Activated CD4-positive, alpha-beta T cell treated with anti-CD3 and anti-CD28 coated beads for 36 hours (primary cell): ENCODE measurements at places on chromosomes 16 and 17. TPM values are rescaled to one million over a fixed set of nuclear protein-coding genes. Genes with fewer than 3 reads are reported as not detected.

DNA sequence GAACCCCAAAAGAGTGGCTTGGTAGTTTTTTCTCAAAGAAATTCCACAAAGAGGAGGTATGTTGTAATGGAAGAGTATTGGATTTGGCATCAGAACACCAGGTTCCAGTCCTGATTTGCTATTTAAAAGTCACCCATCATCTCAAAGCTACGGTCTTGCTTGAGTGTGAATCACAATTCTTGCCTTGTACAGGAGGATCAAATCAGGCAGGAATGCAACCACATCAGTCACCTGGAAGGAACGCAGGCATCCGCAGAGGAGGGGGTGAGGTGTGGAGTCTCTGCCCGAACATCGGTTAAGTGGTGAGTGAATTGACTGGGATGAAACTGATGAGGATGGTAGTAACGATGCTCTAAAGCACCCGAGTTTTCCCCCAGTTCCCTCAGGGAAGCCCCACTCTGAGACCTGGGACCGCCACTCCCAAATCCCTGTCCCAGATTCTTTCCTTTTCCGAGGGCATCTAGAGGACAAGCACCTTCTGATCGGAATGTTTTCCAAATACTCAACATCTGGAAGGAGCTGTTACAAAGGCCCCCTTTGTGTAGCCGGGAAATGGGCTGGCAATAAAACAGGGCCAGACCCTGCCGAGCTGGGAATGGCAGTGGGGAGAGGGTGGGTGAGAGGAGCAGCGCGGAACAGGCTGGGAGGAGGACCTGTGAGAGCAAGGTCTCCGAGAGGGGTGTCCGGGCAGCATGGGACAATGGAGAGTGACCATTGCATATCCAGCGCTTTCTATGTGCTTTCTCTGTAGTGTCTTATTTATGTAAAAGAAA lies 469.6 kb downstream of the SLC39A11 start:
- peaks cover 10% of the 10 kb centered on the region for H3K4me1 ChIP-seq
- DNase-seq: no peak
- H3K36me3 ChIP-seq: no peaks in the 10 kb centered on the region
- no peak overlapping the region for H3K27ac ChIP-seq
- H3K4me3 ChIP-seq: no peak overlapping the region

DNA sequence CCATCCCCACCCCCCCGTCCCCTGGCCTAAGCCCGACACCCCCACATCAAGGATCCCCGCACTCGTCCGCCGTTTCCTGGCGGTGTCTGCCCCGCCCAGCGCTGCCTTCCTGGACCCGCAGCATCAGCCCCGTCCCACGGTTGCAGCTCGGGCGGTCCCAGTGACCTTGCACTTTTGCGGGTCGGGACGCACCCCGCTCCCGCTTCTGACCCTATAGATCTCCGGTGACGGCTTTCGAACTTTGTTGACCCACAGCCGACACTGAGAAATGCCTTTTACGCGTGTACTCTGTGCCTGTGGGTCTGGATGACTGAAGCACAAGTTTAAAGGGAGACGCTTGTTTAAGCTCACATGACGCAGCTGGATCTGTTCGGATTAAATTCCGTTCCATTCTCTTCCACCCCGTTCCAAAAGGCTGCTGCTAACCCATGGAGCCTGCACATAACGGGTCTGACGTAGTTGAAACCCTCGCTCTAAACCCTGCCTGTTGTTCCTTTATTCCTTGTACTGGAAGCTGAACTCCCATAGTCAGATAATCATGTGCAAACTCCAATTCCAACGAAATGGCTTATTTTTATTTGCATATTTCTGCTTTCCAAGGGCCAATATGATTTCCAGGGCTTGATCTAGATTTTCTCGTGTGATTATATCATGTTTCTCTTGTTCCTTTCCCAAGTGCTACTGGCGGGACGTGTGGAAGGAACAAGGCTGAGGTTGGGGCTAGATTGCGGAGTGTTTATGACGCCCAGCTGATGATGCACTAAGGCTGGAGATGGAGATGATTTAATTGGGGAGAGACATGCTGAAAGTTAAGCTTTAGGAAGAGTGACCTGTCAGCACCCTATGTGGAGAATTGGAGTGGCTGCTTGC lies 834 bp downstream of the FLYWCH1 start:
- peak overlapping the region; percentile 81 for H3K4me3 ChIP-seq
- H3K4me1 ChIP-seq: peaks cover 27% of the 10 kb centered on the region
- H3K27ac ChIP-seq: peak overlapping the region; percentile 64
- no peaks in the 10 kb centered on the region for H3K27me3 ChIP-seq
- peak; percentile 52 for DNase-seq

GRCh38 chr16:47643323-47644000 lies 182.3 kb downstream of the PHKB start:
- no peak overlapping the region for H3K27ac ChIP-seq
- peaks cover 32% of the 10 kb centered on the region for H3K36me3 ChIP-seq
- no peaks in the 10 kb centered on the region for H3K4me1 ChIP-seq
- H3K4me3 ChIP-seq: no peak overlapping the region
- no peaks in the 10 kb centered on the region for H3K27me3 ChIP-seq
- DNase-seq: no peak

- peaks cover 40% of the 10 kb centered on the region for H3K36me3 ChIP-seq
- DNase-seq: peak; percentile 75
- H3K4me3 ChIP-seq: peak overlapping the region; percentile 51
- no peaks in the 10 kb centered on the region for H3K27me3 ChIP-seq
- H3K27ac ChIP-seq: peak overlapping the region; percentile 81
Observed at GRCh38 chr17:73211745-73212144, 18.9 kb downstream of the COG1 start.

CFAP119 gene
- 3.1 TPM for total RNA-seq

GCGR gene
- not detected for total RNA-seq

DNA sequence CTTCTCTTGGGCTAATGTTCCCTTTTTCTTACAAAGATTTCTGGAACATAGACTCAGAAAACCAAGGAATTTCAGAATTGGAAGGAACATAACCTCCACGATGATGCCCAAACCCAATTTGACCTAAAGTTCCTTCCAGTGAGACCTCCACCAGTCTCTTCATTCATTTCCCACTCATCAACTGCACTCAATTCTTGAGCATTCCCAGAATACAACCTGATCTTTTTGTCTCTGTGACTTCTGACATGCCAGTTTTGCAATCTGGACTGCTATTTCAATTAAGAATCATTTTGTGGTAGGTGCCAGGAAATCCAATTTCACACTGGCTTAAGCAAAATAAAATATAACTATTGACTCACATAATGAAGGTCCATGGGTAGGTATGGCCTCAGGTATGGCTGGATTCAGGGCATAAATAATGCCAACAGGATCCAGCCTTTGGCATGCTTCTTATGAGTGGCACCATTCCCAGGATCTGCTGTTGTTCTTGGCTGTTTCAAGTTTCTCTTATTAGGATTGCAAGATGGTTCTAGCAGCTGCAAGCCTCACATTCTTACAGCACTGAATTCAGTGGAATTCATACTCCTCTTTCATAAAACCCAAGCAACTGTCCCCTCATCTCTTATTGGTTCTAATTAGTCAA lies 184.3 kb downstream of the HS3ST4 start:
- H3K4me1 ChIP-seq: no peaks in the 10 kb centered on the region
- no peak for DNase-seq
- H3K27me3 ChIP-seq: peaks cover 22% of the 10 kb centered on the region
- H3K27ac ChIP-seq: no peak overlapping the region
- H3K36me3 ChIP-seq: no peaks in the 10 kb centered on the region
- no peak overlapping the region for H3K4me3 ChIP-seq

GRCh38 chr16:50444526-50444925 lies 75.7 kb upstream of the BRD7 start:
- H3K27me3 ChIP-seq: no peaks in the 10 kb centered on the region
- H3K4me3 ChIP-seq: no peak overlapping the region
- H3K36me3 ChIP-seq: peaks cover 7% of the 10 kb centered on the region
- H3K4me1 ChIP-seq: peaks cover 3% of the 10 kb centered on the region
- no peak for DNase-seq
- no peak overlapping the region for H3K27ac ChIP-seq

- H3K4me1 ChIP-seq: no peaks in the 10 kb centered on the region
- no peak overlapping the region for H3K4me3 ChIP-seq
- H3K27ac ChIP-seq: no peak overlapping the region
- DNase-seq: peak; percentile 71
Observed at GRCh38 chr16:17578981-17579874, 108.5 kb upstream of the XYLT1 start.

DNA sequence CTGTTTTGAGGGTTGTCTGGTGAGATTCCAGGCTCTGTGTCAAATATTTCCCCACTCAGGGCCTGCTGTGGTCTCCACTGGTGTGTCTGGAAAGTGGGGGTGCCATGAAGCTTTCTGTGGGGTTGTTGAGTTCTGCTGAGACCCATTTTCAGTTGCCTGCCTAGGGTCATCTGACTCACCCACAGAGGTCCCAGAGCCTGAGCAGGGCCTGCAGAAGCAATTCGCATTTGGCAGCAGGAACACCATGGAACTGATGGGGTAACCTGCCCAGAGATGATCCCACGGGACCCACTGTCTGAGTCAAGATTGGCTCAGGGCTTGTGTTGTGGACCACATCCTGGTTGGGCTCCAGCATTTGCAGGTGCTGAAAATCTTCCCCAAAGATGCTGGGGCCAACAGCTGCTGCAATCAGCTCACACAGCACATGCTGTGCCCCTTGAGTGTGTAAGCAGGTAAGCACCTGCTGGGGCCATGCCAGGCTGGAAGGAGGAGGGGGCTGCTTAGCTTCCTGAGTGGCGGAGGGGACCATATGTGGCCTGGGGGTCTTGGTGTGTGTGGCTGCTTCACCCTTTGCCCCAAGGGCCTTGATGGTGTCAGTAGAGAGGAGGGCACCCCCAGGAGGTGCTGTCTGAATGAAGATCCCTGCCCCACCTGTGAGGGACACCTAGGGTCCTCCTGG lies 1726.1 kb downstream of the TP53TG3F start:
- no peak for DNase-seq
- H3K36me3 ChIP-seq: no peaks in the 10 kb centered on the region
- H3K27ac ChIP-seq: no peak overlapping the region
- H3K4me3 ChIP-seq: no peak overlapping the region
- H3K4me1 ChIP-seq: no peaks in the 10 kb centered on the region
- no peaks in the 10 kb centered on the region for H3K27me3 ChIP-seq

DNA sequence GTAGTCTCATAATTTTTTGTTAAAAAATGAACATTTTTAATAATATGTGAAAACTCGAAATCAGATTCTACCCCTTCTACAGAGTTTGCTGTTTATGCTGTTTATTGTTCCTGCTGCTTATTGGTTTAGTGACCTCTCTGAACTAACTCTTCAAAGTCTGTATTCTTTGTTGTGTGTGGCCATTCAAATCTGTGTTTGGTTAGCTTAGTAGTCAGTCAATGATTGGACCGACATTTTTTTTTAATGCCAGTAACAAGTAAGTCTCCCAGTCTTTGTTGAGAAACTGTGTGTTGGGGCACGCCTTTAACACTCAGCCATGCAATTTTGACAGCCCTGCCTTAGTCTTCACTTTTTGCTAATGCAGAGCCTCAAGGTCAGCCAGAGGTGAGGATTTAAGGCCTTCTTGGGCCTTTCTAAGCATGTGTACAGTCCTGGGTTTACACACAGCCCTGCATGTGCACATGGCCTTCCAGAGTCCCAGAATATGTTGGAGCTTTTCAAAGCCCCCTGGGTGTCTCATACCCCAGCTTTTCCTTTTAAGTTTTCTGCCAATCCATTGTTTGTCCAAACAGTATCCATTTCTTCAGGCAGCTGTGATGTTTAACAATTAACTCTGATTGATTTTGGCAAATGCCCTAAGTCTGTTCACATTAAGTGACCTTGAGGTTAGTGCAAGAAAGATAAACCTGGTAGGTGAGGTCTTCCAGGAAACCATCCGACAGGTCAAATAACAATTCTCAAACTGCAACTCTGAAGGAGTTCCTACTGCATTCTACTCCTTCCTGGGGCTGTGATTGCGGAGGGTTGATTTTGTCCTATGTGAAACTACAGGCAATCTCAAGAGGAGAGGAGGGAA lies 389.3 kb downstream of the PMP22 start:
- no peak overlapping the region for H3K4me3 ChIP-seq
- H3K4me1 ChIP-seq: no peaks in the 10 kb centered on the region
- DNase-seq: no peak
- H3K27ac ChIP-seq: no peak overlapping the region
- H3K27me3 ChIP-seq: peaks cover 7% of the 10 kb centered on the region
- H3K36me3 ChIP-seq: no peaks in the 10 kb centered on the region

SYCE1L gene
- total RNA-seq: 7.1 TPM

- H3K4me3 ChIP-seq: no peak overlapping the region
- no peaks in the 10 kb centered on the region for H3K27me3 ChIP-seq
- DNase-seq: no peak
- H3K36me3 ChIP-seq: peaks cover 10% of the 10 kb centered on the region
- peaks cover 13% of the 10 kb centered on the region for H3K4me1 ChIP-seq
Observed at GRCh38 chr17:43314611-43315011, 80.8 kb upstream of the RNU2-1 start.

SBK1 gene
- 6.6 TPM for total RNA-seq

DNA sequence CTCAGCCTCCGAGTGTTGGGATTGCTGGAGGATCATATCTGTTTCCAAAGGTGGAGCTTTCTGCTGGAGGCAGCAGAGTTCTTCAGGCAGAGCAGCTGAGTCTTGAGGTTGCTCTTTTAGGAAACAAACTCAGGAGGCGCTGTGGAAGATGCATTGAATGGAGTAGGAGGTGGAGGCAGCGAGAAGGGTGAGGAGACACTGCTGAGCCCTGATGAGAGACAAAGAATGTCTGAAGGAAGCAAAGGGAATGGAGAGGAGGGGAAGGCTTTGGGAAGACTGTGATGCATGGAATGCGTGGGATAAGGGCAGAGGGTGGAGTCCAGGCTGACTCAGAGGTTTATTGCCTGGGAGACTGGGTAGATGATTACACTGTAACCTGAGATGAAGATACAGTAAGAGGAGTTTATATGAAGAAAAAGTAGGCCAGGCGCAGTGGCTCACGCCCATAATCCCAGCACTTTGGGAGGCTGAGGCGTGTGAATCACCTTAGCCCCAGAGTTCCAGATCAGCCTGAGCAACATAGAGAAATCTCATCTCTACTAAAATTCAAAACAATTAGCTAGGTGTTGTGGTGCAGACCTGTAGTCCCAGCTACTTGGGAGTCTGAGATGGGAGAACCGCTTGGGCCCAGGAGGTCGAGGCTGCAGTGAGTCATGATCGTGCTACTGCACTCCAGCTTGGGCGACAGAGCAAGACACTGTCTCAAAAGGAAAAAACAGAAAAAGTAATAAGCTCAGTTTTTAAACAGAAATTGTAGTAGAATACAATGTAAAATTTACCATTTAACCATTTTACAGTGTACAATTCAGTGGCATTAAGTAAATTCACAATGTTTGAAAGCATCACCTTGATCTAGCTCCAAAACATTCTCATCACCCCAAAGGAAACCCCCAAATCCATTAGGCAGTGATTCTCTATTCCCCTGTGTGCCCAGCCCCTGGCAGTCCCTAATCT lies 17.8 kb upstream of the TMEM219 start:
- H3K36me3 ChIP-seq: no peaks in the 10 kb centered on the region
- peaks cover 2% of the 10 kb centered on the region for H3K4me1 ChIP-seq
- no peak overlapping the region for H3K4me3 ChIP-seq
- DNase-seq: no peak
- H3K27ac ChIP-seq: no peak overlapping the region

GRCh38 chr17:57861790-57862693 lies 12.2 kb upstream of the MRPS23 start:
- peaks cover 9% of the 10 kb centered on the region for H3K4me1 ChIP-seq
- no peak for DNase-seq
- H3K27me3 ChIP-seq: peaks cover 13% of the 10 kb centered on the region
- H3K27ac ChIP-seq: no peak overlapping the region

RRAD gene
- total RNA-seq: 0.55 TPM
